ENCODE measurements at places on chromosomes 16 and 17.

DNA sequence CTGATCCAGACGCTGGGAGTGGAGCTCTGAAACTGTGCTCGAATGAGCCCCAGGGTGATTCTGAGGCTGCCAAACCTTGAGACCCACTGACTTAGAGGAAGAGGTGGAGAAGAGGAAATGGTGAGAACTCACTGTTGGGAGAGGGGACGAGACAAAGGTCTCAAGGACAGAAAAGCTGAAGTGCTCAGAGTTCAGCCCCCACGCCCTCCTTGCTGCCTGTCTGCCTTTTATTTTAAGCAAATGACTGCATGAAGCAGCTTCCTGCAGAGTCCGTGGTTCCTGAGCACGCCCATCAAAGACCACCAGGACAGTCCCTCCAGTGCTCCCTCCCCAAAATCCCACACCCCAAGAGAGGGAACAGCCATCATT is 20.4 kb downstream of the COTL1 start:
- no peak for DNase-seq

GRCh38 chr17:10729334-10730193 is at the start of gene TMEM220:
TSS of gene TMEM220 (minus strand) at chr17:10730023. CDS start at chr17:10729851, 172 bp downstream.
- peak; percentile 64 for DNase-seq

DNA sequence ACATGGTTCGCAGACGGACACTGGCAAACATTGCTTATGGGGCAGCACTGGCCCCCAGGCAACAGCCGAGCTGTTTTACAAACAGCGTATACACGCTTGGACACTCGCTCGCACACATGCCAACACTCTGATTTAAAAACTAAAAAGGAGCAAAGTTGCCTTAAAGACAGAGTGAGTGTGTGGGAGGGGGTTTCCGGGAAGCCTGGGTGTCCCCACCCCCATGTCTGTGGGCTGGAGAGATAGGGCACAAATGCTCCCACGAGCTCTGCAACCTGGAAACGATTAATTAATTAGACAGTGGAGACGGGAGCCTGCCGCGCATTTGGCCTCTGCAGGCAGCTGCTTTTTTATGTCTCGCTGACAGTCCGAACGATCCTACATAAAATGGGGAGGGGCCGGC is 107.9 kb upstream of the ZNF469 start:
- DNase-seq, result peak; percentile 41

- DNase-seq, result no peak
These were observed 16.2 kb downstream of the DLG4 start for GRCh38 chr17:7203391-7203790.

DNA sequence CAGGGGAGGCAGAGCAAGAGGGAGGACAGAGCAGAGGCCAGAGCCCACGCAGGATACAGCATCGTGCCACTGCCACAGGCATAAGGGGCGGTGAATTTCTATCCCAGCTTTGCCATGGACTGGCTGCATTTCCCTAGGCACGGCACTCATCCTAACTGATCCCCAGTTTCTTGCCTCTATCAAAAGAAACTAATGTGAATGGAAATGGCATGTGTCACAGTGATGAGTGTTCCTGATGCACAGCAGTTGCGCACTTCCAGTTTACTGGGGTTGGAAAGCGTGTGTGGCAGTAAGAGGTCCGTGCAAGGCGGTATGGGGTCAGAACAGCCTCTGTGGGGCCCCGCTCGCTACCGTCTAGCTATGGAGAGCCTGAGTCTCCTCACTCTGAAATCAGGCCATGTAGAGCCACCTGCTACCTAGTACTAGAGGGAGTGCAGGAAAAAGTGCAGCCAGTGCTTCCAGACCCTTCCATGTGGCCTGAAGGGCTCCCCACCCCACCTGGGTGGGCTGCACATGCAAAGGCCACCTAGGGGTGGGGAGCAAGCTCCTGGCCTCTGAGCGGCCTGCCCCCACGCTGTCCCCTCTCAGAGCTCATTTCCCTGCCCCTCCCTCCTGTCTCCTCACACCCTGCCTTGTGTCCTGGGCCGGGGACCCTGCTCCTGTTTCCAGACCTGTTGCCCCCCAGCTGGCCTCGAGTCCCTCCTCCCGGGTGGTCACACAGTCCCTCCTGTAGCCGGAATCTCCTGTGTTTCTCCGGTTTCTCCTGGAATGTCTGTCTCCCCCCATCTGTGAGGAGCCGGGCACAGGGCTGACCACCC is 5.0 kb upstream of the KCNJ18 start:
- DNase-seq, result no peak

DNA sequence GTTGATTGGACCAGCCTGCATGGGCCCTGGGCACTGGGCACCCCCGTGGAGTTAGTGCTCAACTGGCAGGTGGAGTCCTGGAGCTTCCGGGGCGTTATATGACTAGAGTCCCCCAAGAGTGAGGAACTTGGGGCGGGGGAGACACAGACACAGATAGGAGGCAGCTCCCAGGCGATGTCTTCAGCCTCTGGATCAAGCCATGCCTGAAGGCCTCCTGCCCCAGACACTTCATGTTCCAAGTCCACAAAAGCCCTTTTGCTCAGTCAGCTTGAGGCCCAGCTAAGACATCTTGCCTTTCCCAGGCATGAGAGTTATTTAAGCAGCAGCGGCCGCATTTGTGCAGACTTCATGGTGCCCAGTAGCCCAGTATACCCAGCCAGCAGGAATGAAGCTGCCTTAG is 136.6 kb upstream of the CIBAR2 start:
- DNase-seq, result no peak

GRCh38 chr16:47026947-47027346 is 53.5 kb upstream of the DNAJA2 start:
- DNase-seq, result no peak

DNA sequence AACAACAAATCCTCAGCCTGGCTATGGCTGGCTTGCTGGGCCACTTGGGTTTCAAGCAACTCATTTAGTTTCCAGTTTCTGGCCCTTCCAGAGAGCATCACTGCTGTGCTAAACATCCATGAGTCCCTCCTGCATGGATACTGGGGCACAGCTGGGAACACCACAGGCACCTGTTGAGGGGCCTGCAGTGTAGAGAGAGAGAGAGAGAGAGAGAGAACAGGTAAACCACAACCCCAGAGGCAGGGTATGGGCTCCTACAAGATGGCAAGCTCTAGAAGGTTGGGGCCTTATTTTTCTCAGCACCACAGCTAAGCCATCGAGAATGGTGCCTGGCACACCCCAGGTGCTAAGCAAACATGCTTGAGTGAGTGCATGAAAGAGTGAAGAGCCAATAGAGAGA is 120.3 kb downstream of the RBFOX3 start:
- no peak for DNase-seq
